Colonic mucosa (tissue), 4 donors: ENCODE measurements at places on chromosomes 11 and 22. TPM values are rescaled to one million over a fixed set of nuclear protein-coding genes. Genes with fewer than 3 reads are reported as not detected.

The CARD18 gene
- not detected for total RNA-seq

DNA sequence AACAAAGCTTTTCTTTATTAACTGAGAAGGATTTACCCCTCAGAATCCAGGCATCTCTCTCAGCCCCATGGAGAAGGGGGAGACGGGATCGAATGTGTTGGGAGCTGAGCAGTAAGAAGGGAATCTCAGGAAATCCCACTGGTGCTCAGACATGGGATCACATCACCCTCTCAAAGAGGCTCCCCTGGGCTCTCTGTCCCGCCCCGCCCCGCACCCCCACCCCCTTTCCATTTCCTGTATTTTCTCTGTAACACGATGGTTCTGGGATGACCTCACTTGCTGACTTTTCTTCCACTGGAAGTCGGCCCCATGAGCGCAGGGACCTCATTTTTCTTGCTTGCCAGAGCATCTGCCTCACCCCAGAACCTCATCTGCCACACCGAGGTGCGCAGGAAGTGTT, 100.0 kb downstream of the RPS6KA4 start:
- no peak for DNase-seq

- no peak for DNase-seq
Measured at GRCh38 chr11:10575346-10576034, 7.0 kb upstream of the LYVE1 start.

The SHISAL1 gene
- 6.6 TPM for total RNA-seq

DNA sequence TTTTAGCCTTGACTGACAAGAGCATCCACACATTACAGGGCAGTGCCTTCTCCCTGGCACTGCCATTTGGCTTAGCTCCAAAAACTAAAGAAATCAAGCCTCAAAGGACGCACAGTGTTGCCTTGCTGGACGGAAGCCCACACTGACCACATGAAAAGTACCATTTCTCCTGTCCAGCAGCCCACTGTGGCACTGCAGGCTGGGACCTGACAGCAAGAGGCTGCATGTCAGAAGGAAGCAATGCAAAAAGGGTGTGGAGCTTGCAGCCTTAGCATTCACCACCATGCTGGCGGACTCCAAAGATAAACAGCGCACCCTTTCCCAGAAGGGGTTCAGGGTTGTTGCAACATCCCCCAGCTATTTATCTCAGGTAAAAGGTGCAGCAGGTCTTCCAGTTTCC, 109.3 kb upstream of the BMAL1 start:
- no peak for DNase-seq

The CHRDL2 gene
- total RNA-seq: 26.5 TPM

DNA sequence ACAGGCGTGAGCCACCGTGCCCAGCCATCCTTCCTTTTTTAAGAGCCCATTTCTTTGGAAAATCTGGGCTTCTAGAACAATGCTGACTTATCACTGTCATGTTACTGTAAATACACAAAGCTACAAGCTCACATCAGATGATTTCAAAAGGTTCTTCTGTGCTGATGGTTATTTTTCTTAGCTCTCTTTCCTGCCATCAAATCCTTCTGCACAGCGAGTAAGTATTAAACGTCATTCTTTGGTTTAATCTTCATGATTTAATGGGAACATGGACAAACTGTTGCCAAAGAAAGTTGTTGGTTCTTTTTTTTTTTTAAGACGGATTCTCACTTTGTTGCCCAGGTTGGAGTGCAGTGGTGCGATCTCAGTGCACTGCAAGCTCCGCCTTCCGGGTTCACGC, 43.3 kb upstream of the NUP50 start:
- no peak for DNase-seq

The PLAAT5 gene
- 0.40 TPM for total RNA-seq

GRCh38 chr11:128409476-128409875, 177.9 kb downstream of the ETS1 start:
- no peak for DNase-seq
